ENCODE measurements at places on chromosomes 4 and X.
A peak's percentile ranks its signal among the peaks of the same experiment; 100 is the strongest.

DNA sequence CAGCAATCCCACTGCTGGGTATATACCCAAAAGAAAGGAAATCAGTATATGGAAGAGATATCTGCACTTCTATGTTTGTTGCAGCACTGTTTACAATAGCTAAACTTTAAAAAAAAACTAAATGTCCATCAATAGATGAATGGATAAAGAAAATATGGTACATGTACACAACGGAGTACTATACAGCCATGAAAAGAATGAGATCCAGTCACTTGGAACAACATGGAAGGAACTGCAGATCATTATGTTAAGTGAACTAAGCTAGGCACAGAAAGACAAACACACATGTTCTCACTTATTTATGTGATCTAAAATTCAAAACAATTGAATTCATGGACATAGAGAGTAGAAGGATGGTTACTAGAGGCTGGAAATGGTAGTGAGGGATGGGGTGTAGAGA is 400.7 kb downstream of the ZNF674 start:
- no peak for DNase-seq

DNA sequence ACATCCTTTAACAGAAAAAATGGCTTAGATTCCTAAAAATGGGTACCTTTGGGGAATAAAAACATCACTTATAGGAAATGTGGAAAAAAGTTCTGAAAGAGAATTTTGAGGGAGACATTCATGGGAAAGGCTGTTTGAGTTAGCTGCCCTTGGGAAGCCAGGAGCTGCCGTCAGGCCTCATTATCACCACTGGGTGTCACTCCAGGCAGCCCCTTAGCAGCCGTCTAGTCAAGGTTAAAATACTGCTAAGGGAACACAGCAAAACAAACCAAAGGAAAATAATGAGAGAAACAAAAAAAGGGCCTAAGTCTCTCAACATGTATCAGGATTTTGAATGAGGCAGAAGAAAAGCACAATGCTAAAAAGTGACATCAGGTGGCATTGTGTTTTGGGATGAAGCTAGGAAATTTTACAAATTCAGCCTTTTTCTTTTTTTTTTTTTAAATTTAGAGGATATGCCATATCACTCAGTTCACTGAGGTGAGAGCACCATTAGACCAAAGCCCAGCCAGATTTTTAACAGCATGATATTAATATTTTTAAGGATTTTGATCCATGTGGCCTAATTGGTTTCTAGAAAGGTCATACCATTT is 235.3 kb downstream of the GPAT3 start:
- DNase-seq, result no peak

DNA sequence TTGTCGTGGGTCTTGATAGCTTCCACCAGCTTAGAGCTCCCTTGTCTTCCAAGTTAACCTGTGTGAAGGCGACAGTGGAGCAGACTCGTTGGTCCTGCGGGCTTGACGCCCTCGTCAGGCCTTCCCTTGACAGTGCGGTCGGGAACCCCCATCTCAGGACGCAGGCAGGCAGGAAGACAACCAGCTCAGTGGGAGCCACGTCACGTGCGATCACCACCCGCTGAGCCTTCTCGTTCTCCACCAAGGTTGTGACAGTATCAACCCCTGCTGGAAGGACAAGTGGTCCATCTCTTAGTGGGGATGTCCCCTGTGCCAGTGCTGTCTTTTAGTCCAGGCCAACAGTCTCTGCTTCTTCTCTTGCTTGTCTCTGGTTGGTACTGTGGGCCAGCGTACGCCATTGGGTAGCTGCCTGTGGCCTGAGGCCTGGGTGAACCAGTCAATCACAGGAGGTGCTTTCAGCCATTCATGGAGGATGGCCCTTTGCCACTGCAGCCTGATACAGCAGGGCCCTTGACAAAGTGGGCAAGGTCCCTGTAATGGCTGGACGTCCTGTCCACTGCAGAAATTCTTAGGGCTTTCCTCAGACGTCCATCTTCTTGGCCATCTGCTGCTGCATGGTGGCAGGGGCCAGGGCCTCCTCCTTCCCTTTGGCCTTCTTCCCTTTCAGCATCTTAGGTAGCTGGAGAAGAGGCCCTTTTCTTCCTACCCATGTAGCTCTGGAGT is 31.4 kb downstream of the RGS12 start:
- no peak for DNase-seq

DNA sequence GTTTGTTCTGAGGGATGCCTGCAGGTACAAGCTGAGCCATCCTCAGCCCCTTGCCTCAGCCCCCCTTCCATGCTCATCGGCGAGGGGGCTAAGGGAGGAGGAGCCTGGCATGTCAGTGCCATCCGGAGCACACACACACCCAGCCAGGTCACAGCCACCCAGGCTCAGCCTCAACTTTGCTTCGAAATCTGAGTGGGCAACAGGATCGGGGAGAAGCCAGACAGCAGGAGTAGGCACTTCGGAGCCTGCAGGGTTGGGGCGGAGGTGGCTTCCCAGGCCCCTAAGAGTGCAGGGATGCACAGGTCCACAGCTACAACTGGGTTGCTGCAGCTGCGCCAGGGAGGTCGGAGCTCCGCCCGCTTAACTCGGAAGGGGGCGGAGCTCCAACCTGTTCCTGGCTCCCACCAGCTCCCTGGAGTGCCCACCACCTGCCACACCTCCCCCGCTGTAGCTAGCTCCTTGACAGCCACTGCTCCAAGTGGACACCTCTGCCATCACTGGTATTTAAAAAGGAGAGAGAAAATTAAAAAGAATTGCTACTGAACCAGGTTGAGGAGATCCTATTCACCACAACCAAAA is 192.9 kb upstream of the GALNT7 start:
- DNase-seq, result no peak

- DNase-seq, result no peak
These were observed 321.3 kb downstream of the TMA16 start for GRCh38 chr4:163815776-163816175.

DNA sequence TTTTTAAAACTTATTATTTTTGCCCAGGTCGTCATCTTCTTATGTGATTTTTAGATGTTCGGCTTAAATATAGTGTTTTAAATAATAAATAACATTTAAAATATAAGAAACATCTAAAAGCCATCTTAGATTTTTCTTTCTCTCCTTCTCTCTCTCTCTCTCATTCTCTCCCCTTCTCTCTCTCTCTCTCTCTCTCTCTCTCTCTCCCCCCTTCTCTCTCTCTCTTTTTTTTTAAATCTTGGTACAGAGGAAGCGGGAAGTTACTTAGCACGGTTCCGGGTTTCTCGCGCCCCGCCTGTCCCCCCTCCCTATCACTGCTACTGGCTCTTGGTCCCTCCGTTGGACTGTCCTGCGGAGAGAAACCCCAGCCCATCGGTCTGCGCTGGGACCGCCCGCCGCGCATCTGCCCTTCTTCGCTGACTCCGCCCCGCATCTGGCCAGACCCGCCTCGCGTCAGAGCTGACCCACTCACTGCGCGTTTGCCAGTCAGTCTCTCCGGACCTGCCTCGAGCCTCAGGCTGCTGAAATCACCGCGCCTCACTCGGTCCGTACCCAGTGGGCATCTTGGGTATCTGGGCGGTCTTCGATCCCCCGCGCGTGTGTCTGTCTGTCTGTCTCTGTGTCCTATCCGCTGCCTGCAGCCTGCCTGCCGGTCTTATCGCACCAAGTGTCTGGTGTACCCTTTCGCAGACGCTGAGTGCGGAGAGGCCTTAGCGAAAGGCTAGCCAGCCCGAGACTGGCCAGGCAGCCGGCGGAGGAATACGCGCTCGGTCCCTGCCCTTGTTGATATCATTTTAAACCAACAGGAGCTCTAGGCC is at the start of gene PABPC5:
PABPC5 (plus strand) TSS at position 489 of the 818 bp plus-strand sequence. CDS start 739 bp downstream, outside the sequence.
- peak; percentile 1 for DNase-seq

DNA sequence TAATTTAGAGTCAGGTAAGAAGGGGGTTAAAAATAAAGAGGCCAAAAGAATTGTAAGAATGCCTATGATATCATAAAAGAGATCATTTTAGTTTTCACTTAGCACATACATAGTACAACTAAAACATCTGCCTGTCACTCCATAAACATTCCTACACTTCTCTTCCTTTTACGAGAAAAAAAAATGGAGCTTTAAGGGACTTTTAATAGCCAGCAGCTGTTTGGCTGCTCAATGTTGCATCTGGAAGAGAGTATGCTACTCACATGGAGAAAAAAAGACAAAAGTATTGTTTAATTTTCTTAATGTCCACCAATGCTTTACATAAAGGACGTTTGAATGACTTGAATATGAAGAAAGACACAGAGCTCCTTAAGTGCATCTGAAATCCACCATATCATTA is 48.7 kb upstream of the TNIP3 start:
- DNase-seq, result no peak

GRCh38 chr4:99382745-99383360 is 30.3 kb upstream of the ADH1C start:
- no peak for DNase-seq

DNA sequence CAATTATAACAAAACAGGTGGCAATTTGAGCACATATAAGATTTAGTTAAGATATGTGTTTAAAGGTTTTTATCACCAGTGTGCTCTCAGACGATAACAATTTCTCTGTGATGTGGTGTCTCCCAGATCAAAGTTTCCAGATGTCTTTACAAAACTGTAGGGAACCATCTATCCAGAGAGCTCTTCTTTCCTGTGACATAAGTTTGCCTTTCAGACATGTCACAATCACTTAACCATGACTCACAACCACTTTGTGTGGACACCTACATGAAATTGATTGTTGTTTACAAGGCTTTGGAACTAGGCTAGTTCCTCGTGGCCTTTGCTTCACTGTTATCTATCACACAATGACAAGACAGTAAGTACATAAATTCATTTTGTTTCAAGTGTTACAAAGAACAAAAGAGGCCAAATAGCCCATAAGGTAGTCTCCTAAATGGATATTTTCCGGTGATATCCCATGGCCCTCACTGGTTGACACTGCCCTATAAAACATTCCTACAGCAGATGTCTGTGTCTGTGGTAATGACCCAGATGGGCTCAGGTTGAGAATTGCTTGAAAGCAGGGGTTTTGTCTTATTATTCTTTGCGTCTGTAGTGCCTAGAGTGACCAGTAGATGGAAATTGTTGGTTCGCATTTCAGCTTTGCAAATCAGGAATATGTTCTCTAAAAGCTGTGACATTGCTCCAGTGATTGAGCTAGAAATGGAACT is 297.8 kb upstream of the FAM241A start:
- DNase-seq, result no peak

DNA sequence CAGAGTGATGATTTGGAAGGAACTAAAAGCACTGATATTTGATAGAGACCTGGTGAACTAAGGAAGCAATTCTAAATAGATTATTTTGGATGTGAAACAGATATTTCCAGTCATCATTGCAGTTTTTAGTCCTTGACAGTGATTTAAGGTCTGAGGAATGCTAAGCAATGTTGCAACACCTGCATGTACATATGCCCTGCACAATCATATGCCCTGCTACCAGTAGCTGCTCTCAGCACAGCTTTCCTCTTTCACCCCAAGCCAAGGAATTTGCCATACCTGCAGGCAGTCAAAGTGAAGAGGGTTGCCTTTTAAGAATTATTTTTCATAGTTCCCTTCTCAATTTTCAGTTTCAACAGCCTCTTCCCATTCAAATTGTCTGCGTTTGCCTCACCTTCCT is 8.7 kb upstream of the FAM47A start:
- DNase-seq, result no peak

GRCh38 chrX:95071052-95071451 is 1397.0 kb downstream of the FAM133A start:
- DNase-seq, result no peak

DNA sequence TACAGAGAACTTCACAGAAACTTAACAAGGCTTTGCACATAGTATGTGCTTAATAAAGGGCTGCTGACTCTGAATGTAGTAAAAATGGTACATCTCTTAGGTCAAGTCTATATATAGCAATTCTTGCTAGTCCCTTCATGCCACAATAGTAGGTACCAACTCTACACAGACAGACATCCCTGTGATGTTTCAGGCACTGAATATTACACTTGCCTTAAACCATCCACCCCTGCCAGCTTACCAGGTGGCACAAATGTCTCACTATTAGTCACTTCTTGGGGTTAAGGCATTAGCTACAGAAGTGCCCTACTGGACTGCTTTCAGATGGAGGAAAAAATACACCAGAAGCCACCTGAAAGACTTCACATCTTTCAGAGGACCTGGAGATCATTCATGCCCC is 86.3 kb upstream of the CITED1 start:
- DNase-seq, result no peak

DNA sequence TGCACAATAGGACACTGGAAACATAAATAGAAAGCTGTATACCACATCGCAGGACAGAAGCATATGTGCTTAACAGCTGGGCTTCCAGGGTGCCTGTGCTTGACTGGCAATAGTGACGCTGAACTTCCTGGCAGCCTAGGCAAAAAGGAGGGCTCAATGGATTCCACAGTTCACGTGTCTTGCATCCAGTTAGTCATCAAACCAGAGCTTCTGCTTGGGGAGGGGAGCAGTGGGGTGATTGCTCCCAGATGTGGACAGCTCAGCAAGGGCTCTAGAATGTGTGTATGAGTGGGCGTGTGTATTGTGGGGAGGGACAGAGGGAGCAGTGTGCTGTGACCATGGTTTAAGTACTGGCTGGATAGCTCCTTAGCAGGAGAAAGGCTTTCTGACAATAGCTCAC is 2.3 kb downstream of the PRRG3 start:
- DNase-seq, result no peak

DNA sequence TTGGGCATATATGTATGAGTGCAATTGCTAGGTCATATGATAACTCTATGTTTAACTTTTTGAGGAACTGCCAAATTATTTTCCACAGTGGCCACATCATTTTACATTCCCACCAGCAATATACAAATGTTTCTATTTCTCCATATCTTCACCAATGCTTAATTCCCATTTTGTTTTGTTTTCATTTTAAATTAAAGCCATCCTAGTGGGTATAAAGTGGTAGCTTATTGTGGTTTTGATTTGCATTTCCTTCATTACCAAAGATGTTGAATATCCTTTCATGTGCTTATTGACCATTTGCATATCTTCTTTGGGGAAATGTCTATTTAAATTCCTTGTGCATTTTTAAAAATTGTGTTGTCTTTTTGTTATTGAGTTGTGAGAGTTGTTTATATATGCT is 36.7 kb upstream of the SCOC start:
- DNase-seq, result no peak

GRCh38 chrX:126394681-126395080 is 157.9 kb downstream of the DCAF12L1 start:
- DNase-seq, result no peak

DNA sequence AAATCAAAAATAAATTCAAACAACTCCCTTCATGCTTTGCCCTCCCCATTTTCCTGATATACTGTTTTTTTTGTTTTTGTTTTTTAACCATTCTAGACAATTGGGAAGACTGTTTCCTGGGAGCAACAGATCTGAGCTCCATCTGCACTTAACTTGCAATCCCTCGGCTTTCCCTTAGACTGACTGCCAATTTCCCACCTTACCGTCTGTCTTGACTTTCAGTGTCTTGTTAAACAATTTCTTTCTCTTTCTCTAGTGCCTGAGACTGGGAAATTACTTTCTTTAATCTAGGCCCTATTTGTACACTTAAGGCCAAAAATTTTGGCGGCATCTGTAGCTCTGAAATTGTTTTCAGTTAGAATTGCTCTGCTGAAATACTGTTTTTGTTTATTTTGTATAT is 326.3 kb downstream of the LDB2 start:
- no peak for DNase-seq

- DNase-seq, result no peak
These were observed 7.0 kb downstream of the JAKMIP1 start for GRCh38 chr4:6193399-6193798.

Measured in T-helper 2 cell (primary cell).